ENCODE measurements at places on chromosomes 3 and 15. TPM values are rescaled to one million over a fixed set of nuclear protein-coding genes. Genes with fewer than 3 reads are reported as not detected.

DNA sequence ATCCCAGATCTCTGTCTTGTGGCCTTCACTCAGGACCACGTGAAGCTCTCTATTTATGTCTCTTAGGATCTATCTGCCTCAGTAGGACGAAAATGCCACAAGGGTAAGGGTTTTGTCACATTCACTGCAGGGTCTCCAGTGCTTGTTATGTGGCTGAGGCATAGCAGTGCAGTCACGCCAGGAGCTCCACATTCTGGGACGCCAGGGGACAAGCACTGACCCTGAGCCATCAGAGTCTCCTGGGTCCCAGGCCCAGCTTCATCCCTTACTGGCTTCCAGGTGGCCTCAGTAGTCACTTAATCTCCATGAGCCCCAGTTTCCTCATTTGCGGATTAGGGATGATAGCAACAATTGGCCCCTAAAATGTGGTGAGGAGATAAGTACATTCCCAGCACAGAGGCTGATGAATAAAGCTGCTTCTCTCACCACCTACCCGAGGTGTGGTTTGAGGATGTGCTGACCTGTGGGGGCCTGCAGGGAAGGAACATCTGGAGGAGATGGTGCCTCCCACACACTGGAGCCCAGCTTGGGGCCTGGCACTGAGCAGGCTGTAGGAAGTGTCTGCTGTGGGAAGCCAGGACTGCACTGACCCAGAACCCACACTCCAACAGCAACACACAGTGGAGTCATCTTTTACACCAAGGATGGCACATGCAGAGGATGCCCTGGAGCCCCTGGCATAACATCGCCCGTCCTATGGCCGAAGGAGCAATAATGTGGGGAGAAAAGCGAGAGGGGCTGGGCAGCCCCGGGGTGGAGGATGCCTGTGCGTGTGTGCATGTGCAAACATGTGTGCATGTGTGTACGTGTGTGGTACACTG, 93.2 kb upstream of the IQSEC1 start:
- DNase-seq: no peak

DNA sequence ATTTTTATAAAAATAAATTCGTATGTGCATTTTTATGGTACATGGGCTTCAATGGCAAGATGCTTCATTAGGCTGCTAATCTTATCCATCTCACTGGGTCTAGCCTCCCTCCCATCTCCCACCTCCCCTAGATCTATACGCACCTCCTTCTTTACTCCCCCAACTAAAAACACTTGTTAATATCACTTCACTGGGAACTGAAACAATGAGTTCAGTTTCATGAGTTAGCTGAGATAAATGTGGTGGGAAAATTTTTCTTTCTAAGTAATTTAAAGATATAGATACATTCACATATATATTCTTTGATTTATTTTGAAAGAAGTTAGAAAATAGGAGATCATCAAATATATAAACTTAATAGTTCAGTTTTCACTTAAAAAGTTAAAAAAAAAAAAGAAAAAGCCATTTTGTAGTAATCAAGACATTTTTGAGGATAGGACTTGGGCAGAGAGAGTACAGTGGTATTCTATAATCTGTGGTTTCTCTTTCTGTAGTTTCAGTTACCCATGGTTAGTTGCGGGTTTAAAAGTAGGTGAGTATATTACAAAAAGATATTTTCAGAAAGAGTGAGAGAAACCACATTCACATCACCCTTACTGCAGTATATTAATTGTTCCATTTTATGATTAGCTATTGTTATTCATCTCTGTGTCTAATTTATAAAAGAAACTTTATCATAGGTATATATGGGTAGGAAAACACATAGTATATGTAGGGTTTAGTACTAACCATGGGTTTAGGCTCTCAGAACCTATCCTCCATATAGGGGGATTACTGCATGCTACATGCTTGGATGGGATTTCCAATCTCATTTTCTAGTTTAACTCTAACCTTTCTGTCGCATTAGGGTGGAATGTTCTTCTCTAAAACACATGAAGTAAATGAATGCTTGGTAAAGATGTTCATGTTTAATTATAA, 316.0 kb upstream of the CBLB start:
- no peak for DNase-seq

GRCh38 chr15:66847565-66847991, 145.5 kb downstream of the SMAD6 start:
- DNase-seq: no peak

GRCh38 chr3:195226900-195227447, 44.0 kb downstream of the XXYLT1 start:
- peak; percentile 48 for DNase-seq

GRCh38 chr15:26213427-26213826, 350.3 kb upstream of the ATP10A start:
- no peak for DNase-seq

DNA sequence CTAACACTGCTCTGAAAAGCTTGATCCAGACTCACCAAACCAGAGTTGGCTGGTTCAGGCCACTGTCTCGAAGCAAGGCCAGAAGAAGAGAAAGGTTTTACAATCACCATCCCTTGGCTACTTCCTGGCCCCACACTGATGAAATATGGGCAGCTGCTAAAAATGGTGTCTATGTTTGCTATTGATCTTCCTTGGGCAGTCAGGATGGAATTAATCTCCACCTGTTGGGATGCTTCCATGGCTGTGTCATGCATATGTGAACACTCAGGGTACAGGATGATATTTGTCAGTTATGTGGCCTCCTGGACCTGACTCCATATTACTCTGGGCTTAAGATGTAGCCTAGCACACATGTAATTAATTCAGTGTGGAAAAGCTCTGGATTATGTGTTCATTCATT, 61.9 kb downstream of the FRMD4B start:
- DNase-seq: no peak

DNA sequence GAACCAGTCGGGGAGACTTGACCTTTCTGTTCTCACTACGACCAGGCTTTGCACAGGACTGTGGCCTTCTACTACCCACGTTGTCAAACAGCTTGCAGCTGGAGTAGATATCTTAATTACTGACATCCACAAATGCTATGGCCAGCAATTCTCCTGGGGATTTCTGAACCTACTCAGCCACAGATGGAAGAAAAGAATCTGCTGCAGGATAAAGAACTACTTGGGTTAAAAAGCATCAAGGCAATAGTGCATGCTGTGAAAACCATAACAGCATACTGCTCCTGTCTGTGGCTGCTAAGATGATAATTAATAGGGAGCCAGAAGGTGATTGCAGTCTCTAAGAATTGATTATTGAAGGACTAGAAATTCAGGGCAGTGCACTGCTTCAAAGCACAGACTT, 859.2 kb upstream of the SEMA6D start:
- no peak for DNase-seq

- DNase-seq: no peak
Measured at GRCh38 chr15:63187589-63188226, 1.7 kb upstream of the RAB8B start.

The INKA1 gene
- total RNA-seq: 13.6 TPM

The NTRK3 gene
- total RNA-seq: not detected
